ENCODE measurements at places on chromosomes 13 and 19.

GRCh38 chr19:41847351-41848105 lies 2.7 kb downstream of the DMRTC2 start:
- no peak for DNase-seq

DNA sequence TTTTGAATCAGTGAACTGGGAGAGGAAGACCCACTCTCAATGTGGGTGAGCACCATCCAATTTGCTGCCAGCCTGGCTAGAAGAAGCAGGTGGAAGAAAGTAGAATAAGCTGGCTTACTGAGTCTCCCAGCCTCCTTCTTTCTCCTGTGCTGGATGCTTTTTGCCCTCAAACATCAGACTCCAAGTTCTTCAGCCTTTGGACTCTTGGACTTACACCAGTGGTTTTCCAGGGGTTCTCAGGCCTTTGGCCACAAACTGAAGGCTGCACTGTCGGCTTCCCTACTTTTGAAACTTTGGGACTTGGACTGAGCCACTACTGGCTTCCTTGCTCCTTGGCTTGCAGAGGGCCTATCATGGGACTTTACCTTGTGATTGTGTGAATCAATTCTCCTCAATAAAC lies 804.2 kb upstream of the SLITRK1 start:
- DNase-seq, result no peak

DNA sequence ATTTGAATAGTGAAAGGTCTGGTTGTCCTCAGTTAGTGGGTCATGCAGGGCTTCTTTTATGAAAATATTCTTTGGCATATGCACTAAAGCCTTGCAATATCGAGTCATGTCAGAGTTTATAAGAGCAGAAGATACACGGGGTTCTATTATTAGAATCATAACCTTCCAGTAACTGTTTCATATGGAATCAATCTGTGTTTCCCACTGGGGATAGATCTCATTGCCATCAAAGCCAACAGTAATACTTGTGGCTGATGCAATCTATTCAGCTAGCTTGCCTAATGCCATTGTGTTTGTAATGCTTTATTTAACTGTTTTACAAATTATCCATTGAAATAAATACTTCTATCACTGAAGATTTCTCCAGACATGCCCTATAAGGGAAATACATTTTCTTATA lies 746.9 kb upstream of the PCDH9 start:
- no peak for DNase-seq

GRCh38 chr13:52775511-52775910 lies 35.9 kb upstream of the CNMD start:
- no peak for DNase-seq

DNA sequence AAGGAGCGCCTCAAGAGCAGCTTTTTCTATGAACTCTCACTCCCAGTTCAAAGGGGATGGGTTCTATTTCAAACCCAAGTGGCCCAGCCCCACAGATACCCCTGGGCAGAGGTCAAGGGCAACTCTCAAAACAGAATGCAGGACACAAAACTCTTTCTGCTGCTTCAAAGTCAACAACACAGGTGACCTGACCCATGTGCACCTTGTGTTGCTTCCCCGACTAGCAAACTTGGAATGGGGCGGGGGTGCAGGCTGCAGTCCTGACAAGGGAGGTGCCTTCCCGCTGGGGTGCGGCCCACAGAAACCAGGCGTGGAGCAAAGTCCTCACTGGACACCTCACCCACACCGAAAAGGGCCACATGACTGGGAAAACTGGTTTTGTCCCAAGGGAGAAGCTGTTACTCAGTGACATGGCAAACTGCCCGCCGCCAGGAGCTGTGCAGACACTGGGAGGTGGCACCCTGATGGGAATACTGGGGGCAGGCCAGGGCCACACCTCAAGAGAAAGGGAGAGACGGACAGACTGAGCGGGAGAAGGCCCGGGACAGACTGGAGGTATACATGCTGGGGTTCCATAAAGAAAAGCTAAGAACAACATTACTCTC lies 17.4 kb downstream of the ZC3H4 start:
- DNase-seq, result no peak

GRCh38 chr13:90902255-90902654 lies 445.2 kb upstream of the MIR17HG start:
- DNase-seq, result no peak

Data from GM12864 (cell line).